ENCODE measurements at places on chromosomes 6 and 20. TPM values are rescaled to one million over a fixed set of nuclear protein-coding genes. Genes with fewer than 3 reads are reported as not detected.

The EMILIN3 gene
- total RNA-seq: 0.40 TPM

The POM121L2 gene
- total RNA-seq: 0.07 TPM

The SNAI1 gene
- 4.5 TPM for total RNA-seq

The NR2E1 gene
- not detected for total RNA-seq

- H3K27me3 ChIP-seq: no peaks in the 10 kb centered on the region
- H3K27ac ChIP-seq: no peak overlapping the region
- no peaks in the 10 kb centered on the region for H3K4me1 ChIP-seq
- H3K36me3 ChIP-seq: no peaks in the 10 kb centered on the region
- DNase-seq: peak; percentile 25
Observed at GRCh38 chr6:170124836-170125235, 166.0 kb downstream of the DLL1 start.

- no peak overlapping the region for H3K27ac ChIP-seq
- H3K4me1 ChIP-seq: no peaks in the 10 kb centered on the region
Observed at GRCh38 chr20:32437391-32438074, 79.4 kb downstream of the ASXL1 start.

DNA sequence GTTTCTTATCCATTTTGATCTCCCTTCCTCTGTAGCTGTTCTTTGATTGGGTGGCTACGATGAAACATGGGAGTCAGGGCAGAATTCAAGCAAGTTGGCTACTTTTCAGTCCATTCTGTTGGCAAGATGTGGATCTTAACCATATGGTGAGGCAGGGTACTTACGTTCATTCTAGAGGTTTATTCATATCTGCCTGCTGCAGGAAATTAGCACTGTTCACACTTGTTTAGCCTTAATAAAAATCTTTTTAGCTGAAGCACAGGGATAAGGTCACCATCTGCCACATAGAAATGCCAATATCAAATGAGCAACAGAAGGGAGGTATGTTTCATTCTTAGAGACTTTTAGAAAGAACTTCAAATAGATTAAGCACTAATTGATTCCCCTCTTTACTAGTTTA is 83.9 kb downstream of the GRIK2 start:
- no peaks in the 10 kb centered on the region for H3K27me3 ChIP-seq
- no peaks in the 10 kb centered on the region for H3K36me3 ChIP-seq

DNA sequence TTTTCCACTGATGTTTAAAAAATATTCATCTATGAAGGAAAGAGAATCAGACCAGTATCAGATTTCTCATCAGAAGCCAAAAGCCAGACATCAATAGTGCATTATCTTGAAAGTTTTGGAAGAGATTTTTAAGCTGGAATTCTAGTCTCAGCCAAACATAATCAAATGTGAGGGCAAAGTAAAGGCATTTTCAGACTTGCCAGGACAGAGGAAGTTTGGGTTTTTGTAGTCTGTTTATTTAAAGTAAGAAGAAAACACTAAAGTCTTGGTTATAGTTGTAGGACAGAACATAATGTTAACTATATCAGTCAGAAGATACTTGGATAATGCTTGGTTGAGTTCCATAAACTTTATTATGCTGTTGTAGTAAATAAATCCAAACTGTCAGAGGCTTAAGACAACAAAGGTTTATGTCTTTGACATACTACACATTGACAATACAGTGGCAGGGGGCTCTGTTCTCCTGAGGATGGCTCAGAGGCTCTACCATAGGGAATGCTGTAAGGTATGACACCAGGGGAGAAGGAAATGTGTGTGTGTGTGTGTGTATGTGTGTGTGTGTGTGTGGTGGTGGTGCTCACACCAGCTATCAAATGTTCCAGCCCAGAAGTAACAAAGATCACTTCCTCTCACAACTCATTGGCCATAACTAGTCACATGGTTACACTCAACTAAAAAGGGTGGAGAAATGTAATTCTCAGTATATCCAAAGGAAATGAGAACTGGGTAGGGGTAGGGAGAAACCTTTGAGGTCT is 26.7 kb upstream of the YWHAB start:
- H3K4me1 ChIP-seq: no peaks in the 10 kb centered on the region
- H3K4me3 ChIP-seq: no peak overlapping the region
- H3K27ac ChIP-seq: no peak overlapping the region
- H3K36me3 ChIP-seq: no peaks in the 10 kb centered on the region
- H3K27me3 ChIP-seq: no peaks in the 10 kb centered on the region

DNA sequence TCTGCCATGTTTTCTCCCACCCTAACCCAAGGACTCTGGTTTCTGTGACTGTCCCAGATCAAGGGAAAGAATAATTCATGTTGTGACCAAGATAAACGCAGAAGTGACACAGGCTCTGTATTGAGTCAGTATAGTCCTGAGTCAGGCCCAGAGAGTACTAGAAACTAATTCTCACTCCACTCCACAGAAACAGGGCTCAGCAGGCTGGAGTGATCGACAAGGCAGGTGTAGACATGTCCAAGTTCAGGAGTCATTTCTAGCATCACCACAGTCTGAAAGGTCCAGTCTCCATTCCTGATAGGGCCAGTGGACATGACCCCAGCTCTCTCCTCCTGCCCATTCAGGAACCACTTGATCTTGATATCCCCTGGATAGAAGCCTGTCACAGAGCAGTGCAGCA is 2.7 kb downstream of the HLA-DOB start:
- H3K27me3 ChIP-seq: no peaks in the 10 kb centered on the region
- no peak overlapping the region for H3K4me3 ChIP-seq
- DNase-seq: no peak
- H3K36me3 ChIP-seq: no peaks in the 10 kb centered on the region

- no peak for DNase-seq
- H3K27ac ChIP-seq: no peak overlapping the region
Observed at GRCh38 chr6:85660181-85660611, 17.5 kb upstream of the SYNCRIP start.

DNA sequence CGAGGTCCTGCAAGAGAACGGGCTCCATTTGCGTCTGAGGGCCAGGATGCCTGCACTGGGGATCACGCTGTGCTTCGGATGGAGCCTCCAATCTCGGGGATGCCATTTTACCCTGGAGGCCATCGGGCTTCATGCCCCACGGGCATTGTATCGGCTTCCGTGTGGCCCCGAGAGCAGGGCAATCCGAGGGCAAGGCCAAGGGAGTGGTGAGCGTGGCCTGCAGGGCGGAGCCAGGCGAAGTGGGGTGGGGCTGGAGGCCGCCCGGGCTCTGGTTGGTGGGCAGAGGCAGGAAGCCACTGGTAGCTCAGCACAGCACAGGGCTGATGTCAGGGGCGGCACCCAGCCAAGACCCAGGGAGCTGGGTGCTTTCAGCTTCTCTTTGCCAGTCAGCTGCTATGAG is 57.5 kb upstream of the BHLHE23 start:
- H3K4me3 ChIP-seq: no peak overlapping the region
- H3K27ac ChIP-seq: no peak overlapping the region
- H3K36me3 ChIP-seq: no peaks in the 10 kb centered on the region
- no peak for DNase-seq
- no peaks in the 10 kb centered on the region for H3K4me1 ChIP-seq

DNA sequence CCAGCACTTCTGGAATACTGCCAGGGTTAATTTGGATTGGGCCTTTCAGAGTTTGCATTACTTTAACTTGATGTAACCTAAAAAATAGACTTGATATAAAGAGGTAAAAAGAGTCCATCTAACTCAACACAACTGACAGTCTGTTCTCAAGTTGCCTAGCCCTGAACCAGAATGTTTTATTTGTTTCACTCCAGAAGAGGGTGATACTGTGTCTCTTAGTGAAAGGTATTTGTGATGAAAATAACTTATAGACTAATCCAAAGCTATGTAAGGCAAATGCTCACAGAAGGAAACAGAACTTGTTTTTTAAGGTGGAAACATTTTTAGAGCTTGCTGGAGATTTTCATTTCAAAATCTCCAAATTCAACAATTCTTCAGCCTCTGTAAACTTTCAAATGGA is 469.1 kb upstream of the RUNX2 start:
- no peak overlapping the region for H3K27ac ChIP-seq
- H3K27me3 ChIP-seq: no peaks in the 10 kb centered on the region
- H3K4me1 ChIP-seq: no peaks in the 10 kb centered on the region
- DNase-seq: no peak

- no peak overlapping the region for H3K4me3 ChIP-seq
- H3K27ac ChIP-seq: no peak overlapping the region
- no peaks in the 10 kb centered on the region for H3K36me3 ChIP-seq
- no peaks in the 10 kb centered on the region for H3K27me3 ChIP-seq
- H3K4me1 ChIP-seq: no peaks in the 10 kb centered on the region
Observed at GRCh38 chr20:61184194-61184593, 67.9 kb upstream of the CDH4 start.

Data from colonic mucosa (tissue), 4 donors.